ENCODE measurements at places on chromosomes 6 and 20. TPM values are rescaled to one million over a fixed set of nuclear protein-coding genes. Genes with fewer than 3 reads are reported as not detected.

BTN1A1 gene
- 0.16 TPM for polyA plus RNA-seq

HNF4A gene
- 46.5 TPM for polyA plus RNA-seq

CDKN1A gene
- polyA plus RNA-seq: 15.0 TPM

RTN4IP1 gene
- 10.4 TPM for polyA plus RNA-seq

FAM162B gene
- polyA plus RNA-seq: 5.8 TPM

HMGN3 gene
- polyA plus RNA-seq: 367 TPM

ATP9A gene
- polyA plus RNA-seq: 57.7 TPM

RIPPLY2 gene
- polyA plus RNA-seq: not detected

RFX6 gene
- polyA plus RNA-seq: not detected

HRH3 gene
- 0.16 TPM for polyA plus RNA-seq

PRDM13 gene
- not detected for polyA plus RNA-seq

RHAG gene
- polyA plus RNA-seq: 1.2 TPM

BEND6 gene
- 7.3 TPM for polyA plus RNA-seq

PI3 gene
- not detected for polyA plus RNA-seq

CYB5R4 gene
- polyA plus RNA-seq: 9.6 TPM

TPMT gene
- polyA plus RNA-seq: 32.0 TPM

AVP gene
- not detected for polyA plus RNA-seq

TREM1 gene
- polyA plus RNA-seq: not detected

ANKRD66 gene
- not detected for polyA plus RNA-seq

RBBP9 gene
- polyA plus RNA-seq: 28.1 TPM

NRSN1 gene
- 0.70 TPM for polyA plus RNA-seq

TTPAL gene
- 12.5 TPM for polyA plus RNA-seq

ECT2L gene
- 0.31 TPM for polyA plus RNA-seq

DOK5 gene
- 12.7 TPM for polyA plus RNA-seq

MTFR2 gene
- polyA plus RNA-seq: 2.2 TPM

ELOVL4 gene
- 3.8 TPM for polyA plus RNA-seq

SLC35B3 gene
- 30.0 TPM for polyA plus RNA-seq

RALGAPA2 gene
- polyA plus RNA-seq: 22.8 TPM

PPIL6 gene
- 18.8 TPM for polyA plus RNA-seq

MROH8 gene
- 6.9 TPM for polyA plus RNA-seq
